ENCODE measurements at places on chromosomes 7 and 10.
A peak's percentile ranks its signal among the peaks of the same experiment; 100 is the strongest.

GRCh38 chr10:97647556-97647955 lies 7.1 kb downstream of the PI4K2A start:
- no peak for DNase-seq

- DNase-seq = no peak
Measured at GRCh38 chr7:46162609-46163008, 241.5 kb upstream of the IGFBP3 start.

DNA sequence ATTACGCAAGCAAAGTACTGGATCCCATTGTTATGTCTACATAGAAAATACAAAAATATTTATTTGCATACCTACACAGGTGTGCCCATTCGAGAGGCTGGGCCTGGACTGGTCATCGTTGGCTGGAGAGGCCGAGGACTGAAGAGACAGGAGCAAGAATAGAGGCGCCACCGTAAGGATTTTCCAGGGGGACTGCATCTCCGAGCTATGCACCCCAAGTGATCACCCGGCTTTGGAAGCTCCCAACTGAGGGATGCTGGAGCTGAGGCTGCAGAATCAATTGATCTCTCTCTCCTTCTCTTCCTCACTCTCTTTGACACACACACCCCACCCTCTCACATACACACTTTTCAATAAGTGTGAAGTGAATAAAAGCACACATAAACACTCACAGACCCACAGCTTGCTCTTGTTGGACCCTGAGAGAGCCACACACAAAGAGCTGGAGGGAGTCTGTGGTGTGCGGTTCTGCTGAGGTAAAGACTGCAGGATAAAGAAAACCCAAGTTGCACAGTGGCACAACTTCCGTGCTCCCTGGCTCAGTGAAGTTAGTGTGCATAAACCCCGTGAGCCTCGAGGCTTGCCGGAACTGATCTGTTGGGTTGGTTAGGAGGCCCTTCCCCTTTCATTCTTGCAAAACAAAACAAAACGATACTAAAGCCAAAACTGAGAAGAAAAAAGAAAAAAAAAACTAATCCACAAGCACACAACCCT lies at the start of gene AOAH:
TSS of gene AOAH (minus strand) at position 544 of the 714 bp plus-strand sequence. CDS start at position 198, 346 bp downstream.
- DNase-seq = peak; percentile 83

- DNase-seq = no peak
Measured at GRCh38 chr10:102815790-102816549, 21.2 kb downstream of the CYP17A1 start.

DNA sequence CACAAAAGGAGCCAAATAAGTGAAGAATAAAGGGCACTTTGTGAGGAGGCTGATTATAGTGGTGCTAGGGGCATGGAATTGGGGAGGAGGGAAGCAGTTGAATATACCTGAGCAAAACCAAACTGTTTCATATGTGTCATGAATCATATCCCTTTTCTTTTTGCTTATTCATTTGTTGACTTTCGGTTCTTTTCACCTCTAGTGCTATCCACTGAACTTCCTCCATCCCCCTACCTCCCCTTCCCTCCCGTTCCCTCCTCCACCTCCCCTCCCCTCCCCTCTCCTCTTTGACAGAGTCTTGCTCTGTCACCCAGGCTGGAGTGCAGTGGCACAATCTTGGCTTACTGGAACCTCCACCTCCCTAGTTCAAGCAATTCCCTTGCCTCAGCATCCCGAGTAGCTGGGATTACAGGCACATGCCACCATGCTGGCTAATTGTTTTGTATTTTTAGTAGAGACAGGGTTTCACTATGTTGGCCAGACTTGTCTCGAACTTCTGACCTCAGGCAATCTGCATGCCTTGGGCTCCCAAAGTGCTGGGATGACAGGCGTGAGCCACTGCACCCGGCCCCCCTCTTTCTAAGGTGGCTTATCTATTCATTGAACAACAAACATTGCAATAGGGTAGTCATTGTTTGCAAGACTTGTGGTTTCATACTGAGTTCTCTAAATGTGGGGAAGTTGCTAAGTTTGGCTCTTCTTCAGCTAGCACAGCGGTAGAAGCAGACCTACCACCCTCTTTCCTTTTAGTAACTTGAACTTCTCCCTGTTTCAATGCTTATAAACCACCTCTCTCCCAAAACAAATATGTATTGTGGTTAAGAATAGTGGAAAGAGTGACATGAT lies 150.4 kb upstream of the PRPS1L1 start:
- DNase-seq = peak; percentile 77

GRCh38 chr10:31625566-31625965 lies 303.1 kb downstream of the ARHGAP12 start:
- no peak for DNase-seq

GRCh38 chr10:44853148-44853734 lies 57.9 kb upstream of the TMEM72 start:
- DNase-seq = peak; percentile 65

- DNase-seq = peak; percentile 62
Measured at GRCh38 chr7:953547-954327, 743 bp downstream of the ADAP1 start.

- no peak for DNase-seq
Measured at GRCh38 chr10:58048936-58049335, 218.8 kb downstream of the IPMK start.

DNA sequence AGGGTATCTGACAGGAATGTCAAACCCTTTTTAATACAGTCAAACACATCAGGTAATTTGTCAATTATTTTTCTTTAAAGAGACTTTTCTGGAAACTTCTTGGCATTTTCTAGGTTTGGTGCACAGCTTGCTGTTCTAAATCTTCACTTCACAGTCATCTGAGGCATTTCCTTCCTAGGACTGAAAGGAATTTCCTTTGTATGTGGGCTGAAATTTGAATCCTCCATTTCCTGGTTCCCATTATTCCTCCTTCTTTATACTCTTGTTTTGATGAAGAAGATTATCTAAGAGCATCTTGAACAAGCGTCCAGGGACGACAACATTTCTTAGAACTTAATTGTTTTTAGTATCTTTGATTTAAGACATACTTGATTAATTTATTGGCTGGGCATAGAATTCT lies 24.9 kb downstream of the CALD1 start:
- no peak for DNase-seq

DNA sequence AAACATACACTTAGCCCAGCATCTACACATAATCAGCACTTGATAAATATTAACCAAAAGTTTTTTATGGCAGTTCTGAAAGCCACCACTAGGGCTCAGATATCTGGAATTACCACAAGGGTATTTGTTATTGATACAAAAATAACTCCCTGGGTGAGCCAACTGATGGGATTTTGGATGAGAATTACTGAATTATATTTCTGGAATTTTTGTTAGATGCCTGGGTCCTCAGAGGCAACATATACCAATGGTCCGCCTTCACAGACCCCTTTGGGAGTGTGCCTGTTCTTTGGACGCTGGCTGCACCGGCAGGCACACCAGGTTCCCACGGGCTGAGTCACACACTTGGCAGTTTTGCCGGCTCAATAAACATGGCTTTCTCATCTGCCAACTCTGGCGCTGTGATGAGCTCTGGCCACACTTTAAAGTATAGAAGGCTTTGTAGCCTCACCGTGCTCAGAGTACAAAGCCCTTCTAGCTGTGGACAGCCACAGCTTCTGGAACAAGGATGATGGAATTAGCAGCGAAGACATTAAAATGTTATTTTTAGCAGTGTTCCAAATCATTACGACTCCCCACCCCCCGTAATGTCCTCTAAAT lies 24.5 kb upstream of the EEPD1 start:
- peak; percentile 48 for DNase-seq

GRCh38 chr10:116385311-116385710 lies 42.3 kb upstream of the PNLIPRP3 start:
- DNase-seq = no peak

GRCh38 chr10:72298592-72299519 lies 25.1 kb downstream of the DDIT4 start:
- DNase-seq = no peak

DNA sequence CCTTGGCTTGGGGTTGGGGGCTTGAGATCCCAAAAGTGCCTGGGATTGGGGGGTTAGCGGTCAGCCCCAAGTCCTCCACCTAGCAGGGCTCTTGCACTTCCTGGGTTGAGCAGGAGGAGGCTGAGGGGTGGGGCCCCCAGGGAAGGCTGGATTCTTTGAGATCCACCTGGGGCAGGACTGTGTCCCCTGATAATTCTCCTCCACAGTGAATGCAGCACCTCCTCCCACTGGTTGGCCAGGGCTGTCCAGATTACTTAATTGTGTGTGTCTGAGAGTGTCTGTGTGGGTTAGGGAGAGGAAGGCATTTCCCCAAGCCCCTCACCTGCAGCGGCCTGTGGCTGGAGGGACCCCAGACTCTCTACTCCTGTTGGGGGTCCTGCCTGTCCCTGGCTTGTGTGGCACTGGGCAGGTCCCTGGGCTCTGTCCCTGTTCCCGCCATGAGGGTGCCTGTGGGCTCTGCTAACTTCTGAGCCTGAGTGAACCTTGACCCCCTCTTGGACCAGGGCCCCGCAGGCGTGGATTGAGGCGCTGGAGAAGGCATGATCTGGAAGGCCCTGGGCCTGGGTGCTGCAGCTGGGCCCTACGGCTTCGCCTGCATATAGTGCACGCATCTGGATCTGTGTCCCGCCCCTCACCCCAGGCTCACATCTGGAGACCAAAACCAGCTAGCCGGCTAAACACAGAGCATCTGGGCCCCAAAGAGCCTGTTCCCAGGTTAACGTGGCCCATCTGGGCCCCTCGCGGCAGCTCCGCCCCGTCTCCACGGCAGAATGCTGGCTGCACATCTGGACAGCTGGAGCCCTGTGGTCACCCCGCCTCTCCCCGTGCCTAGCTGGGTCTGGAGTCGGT lies 10.4 kb downstream of the TMEM270 start:
- DNase-seq = no peak

DNA sequence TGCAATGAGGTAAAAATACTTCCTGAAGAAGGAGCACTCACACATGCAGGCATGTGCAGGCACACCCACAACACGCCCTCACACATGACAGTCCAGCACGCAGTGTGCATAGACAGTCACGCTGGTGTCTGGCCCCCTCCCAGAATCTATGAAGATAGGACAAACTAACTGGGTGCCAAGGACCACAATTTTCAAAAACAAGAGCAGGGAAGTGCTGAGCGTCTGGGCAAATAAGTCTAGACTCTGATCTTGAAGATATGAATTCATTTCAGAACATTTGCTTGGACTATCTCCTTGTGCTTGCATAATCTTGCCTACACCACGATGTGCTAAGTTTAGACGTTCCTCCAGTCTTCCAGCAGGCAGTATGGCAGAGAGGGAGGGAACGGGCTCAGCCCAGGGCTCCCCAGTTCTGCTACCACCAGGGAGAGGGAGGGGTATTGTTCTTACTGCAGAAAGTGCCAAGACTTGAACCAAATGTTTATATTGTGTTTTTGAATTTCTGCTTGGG lies 276.5 kb upstream of the KLF6 start:
- no peak for DNase-seq

- no peak for DNase-seq
Measured at GRCh38 chr7:22582863-22583622, 83.1 kb upstream of the STEAP1B start.

DNA sequence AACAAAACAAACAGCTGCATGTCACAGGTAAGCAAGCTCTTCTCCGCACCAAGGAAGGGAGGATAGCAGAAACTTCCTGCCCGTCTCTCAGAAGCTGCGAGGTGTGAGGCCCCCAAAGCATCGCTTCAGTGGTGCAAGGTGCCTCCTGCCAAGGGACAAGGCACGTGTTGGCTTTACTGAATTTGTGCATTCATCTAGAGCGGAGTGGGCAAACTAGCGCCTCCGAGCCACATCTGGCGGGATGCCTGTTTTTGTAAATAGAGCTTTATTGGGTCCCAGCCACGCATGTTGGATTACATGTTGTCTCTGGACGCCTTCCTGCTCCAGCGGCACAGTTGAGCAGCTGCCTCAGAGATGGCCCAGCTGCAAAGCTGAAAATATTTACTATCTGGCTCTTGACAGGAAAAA lies 27.7 kb downstream of the PHYH start:
- DNase-seq = no peak

GRCh38 chr7:40802497-40802896 lies 667.7 kb downstream of the SUGCT start:
- peak; percentile 30 for DNase-seq

GRCh38 chr10:30984563-30985328 lies 46.9 kb downstream of the ZNF438 start:
- DNase-seq = peak; percentile 56

DNA sequence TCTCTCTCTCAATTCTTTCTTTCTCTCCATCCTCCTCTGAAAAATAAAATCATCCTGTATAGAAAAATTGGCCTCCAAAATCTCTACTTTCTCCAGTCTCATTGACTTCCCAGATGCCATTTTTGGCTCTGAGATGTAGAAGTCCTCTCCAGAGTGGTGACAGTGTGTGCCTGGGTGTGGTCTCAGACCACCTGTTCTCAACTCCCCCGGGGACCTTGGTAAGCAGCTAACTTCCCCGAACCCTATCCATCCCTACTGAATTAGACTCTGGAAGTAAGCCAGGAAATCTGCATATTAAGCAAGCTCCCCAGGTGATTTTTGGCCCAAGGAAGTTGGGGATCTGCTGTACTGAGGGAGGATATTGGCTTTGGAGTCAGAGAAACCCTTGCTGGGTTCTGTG lies 120.5 kb downstream of the WDR11 start:
- DNase-seq = no peak

DNA sequence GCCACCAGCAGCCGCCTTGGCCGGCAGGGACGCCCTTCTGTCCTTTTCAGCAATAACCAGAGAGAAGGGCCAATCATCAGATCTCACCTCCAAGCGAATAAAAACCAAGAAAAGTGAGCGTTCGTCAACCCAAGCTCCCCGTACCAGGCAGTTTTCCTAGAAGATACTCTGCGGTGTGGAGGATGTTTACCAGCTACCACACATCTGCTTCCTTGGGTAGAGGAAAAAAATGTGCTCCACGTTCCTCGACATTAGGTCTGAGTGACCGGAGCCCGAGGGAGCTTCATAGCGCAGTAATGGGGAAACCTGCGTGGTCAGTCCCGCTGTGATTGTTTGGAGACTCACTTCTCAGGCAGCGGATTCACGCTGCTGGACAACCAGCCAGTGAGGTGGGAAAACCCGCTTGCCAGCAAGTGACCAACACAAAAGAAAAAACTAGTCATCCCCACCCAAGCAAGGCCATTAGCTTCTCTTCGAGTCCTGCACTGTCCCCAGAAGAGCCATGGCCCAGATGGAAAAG lies 73.0 kb downstream of the ZRANB1 start:
- DNase-seq = no peak

DNA sequence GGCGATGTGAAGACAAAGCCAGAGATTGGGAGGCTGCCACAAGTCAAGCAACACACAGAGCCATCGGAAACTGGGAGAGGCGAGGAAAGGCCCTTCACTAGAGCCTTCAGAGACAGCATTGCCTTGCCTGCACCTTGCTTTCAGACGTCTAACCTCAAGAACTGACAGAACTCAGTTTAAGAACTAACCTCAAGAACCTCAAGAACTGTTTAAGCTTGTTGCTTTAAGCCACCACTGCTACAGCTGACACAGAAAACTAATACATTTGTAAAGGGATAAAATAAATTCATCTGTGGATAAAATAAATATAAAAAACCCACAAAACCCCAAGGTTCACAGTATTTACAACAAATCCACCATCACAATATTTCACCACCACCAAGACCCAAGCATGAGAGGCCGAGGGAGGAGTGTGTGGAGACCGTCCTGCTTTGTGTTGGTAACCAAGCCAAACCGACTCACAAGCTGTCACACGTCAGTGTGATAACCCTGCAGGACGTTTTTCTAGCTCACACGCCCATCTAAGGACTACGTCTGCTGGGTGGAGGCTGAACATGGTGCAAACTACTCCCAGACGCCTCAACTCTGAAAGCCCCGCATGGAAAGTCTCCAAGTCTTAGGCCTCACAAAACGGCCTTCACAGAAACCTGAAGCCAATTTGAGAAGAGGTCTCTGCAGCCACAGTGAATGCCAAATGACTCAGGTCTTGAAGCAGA lies 116.8 kb downstream of the ABLIM1 start:
- peak; percentile 78 for DNase-seq

- no peak for DNase-seq
Measured at GRCh38 chr10:62379394-62379793, 5.2 kb downstream of the ZNF365 start.

Data from hematopoietic multipotent progenitor cell treated with erythropoietin and hydrocortisone succinate and interleukin-3 and kit ligand, for 6 days (in vitro differentiated cells).